Jurkat, Clone E6-1 (cell line): ENCODE measurements at places on chromosomes 11 and 22.

DNA sequence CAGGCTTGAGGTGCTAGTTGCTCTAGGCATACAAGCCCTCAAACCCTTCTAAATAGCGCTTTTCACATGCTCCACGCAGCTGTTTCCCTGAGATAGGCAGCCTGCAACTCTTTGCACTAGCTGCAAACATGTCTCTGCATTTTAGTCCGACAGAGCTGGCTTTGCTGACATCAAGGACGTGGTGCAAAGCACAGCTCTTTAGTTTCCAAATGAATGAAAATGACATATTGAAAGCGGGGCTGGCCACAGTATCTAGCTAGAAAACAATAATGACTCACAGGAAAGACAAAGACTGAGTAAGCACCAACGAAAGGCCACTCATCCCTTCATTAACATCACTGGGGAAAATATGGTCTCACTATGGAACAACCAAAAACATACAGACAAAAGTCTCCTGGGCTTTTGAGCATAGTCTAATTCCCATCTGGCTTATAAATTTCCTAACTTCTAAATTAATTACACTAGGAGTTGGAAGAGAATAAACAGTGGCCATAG, 15.3 kb upstream of the ZC3H12C start:
- DNase-seq = no peak

GRCh38 chr11:130906616-130907015, 9.7 kb downstream of the SNX19 start:
- no peak for DNase-seq

- no peak for DNase-seq
Observed at GRCh38 chr11:21888814-21889213, 304.1 kb upstream of the ANO5 start.

- DNase-seq = peak; percentile 23
Observed at GRCh38 chr11:123235117-123235655, 40.1 kb upstream of the CLMP start.

GRCh38 chr22:23357053-23357452, 176.7 kb downstream of the BCR start:
- no peak for DNase-seq

GRCh38 chr11:90124946-90125345, 9.5 kb upstream of the NAALAD2 start:
- no peak for DNase-seq

GRCh38 chr11:78138694-78139421, 568 bp downstream of the ALG8 start:
- peak; percentile 54 for DNase-seq

GRCh38 chr11:36392196-36392595, 96.1 kb downstream of the PRR5L start:
- no peak for DNase-seq

GRCh38 chr11:66183494-66184048, 84.9 kb upstream of the RAB1B start:
- no peak for DNase-seq

- DNase-seq = no peak
Observed at GRCh38 chr11:83971063-83971462, 684.9 kb upstream of the CCDC90B start.

- DNase-seq = peak; percentile 38
Observed at GRCh38 chr11:131688048-131688693, 317.8 kb downstream of the NTM start.

DNA sequence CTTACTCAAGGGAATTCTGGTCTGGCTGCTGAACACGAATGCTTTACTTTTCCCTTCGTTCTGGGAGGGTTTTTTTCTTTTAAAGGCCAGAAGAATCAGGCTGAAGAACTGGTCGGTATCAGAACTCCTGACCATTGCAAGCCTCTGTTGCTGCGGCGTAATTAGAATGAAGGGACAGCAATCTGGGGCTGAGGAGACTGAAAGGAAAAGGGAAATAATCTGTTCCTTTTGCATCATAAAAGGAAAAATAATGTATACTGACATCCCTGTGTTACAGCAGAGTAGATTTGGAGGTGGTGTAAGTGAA, 670 bp downstream of the SC5D start:
- DNase-seq = no peak

DNA sequence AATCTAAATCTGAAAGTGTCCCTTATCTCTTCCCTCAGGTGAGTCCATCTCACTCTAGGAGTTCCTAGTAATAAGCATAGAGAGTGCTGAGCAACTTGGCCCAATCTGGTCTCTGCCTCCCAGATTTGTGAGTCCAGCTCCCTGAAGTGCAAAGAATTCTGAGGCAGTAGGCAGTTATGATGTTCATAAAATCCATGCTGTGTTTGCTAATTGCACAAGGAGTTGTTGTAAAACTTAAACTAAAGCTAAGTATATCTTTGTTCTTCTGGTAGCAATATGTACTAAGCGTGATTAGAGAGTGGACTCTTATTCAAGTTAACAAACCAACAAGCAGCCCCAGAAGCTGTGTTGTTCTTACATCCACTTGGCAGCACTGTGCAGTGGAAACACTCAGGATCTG, 7.6 kb upstream of the PTH start:
- DNase-seq = no peak

- no peak for DNase-seq
Observed at GRCh38 chr11:128472128-128473089, 114.9 kb downstream of the ETS1 start.

GRCh38 chr22:46770726-46771125, 8.3 kb downstream of the TBC1D22A start:
- DNase-seq = no peak

DNA sequence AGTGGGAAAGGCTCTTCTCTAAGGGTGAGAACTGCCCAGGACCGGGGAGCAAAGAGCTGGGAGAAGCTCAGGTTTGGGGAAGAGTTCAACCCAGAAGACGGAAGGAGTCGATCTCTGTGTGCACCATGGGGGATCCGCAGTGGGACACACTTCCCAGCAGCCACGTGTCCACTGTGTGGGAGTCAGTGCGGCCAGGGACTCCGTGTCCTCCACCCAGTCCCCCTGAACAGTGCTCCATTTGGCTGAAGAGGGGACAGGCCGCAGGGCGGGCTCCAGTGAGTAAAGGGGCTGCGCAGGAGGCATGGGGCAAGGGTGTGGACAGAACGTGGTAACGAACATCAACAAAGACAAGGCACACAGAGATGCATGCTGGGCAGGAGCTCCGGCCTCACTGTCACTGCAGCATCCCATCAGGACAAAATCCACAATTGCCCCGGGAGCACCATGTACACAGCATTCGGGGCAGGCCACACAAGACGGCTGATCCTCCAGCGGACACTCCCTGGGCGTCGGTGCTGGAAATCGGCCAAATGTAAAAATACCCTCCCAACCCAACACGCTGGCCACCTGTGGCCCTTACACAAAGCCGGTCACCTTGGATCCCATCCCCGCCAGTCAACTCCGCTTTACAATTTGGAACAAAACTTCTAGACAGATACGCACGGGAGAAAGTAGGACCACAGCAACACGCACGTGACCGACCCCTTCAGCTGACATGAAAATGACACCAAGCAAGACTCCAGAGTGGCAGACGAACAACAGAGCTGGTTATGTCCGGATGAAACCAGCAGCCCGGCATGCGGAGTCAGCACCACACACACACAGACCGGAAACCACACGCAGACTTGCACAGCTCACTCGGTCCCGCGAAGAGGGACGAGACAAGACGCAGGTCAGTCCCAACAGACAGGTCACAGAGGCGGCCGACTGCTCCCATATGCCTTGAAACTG, 366.8 kb downstream of the SHANK2 start:
- DNase-seq = no peak

GRCh38 chr11:114019574-114019973, 39.9 kb upstream of the ZBTB16 start:
- DNase-seq = no peak

DNA sequence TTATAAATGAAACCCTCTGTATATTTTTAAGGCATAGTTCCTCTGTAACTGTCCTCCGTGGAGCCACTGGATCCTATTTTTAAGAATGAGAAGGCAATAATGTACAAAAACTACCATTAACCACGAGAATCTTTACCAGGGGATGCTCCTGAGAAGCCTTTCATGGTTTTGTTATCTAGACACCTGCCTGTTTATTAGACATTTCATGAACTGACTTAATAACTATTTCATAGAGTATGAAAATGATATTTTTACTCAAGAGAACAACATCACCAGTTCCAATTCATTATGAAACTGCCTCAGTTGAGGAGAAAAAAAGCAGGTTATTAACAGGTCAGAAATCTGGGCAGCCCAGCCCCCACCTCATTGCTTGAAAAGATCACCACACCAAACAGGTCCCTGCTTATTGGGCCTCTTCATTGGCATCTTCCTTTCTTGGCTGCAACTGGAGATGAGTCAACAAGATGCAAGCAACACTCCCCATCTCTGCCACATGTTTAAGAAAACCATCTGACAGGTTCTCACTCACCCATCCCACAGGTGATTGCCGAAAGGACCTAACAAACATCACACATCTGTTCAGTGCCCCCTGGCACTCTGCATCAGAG, 27.8 kb downstream of the ETS1 start:
- no peak for DNase-seq

- no peak for DNase-seq
Observed at GRCh38 chr11:111561791-111562325, 21.3 kb downstream of the LAYN start.
